ENCODE measurements at places on chromosomes 1 and 21. TPM values are rescaled to one million over a fixed set of nuclear protein-coding genes. Genes with fewer than 3 reads are reported as not detected.

Gene XKR8
- total RNA-seq, result 8.2 TPM

Gene CELA3B
- not detected for total RNA-seq

Gene SYTL1
- not detected for total RNA-seq

Gene CA6
- total RNA-seq, result not detected

Gene OR2M3
- total RNA-seq, result not detected

Gene RRP1
- 22.7 TPM for total RNA-seq

Gene OR2AK2
- total RNA-seq, result not detected

Gene BARHL2
- not detected for total RNA-seq

Gene BGLAP
- total RNA-seq, result 0.19 TPM

Gene ITPKB
- total RNA-seq, result 36.9 TPM

Gene CYP4A11
- not detected for total RNA-seq

Gene VANGL2
- total RNA-seq, result 0.05 TPM

Gene MMP23B
- total RNA-seq, result not detected

Gene TRABD2B
- not detected for total RNA-seq

Gene TRIM17
- not detected for total RNA-seq
